ENCODE measurements at places on chromosomes 2 and 18. TPM values are rescaled to one million over a fixed set of nuclear protein-coding genes. Genes with fewer than 3 reads are reported as not detected.
A peak's percentile ranks its signal among the peaks of the same experiment; 100 is the strongest.

GRCh38 chr2:222959358-222959757 lies 92.6 kb upstream of the KCNE4 start:
- no peak for DNase-seq

PSMA8 gene
- total RNA-seq: not detected

GRCh38 chr2:43070676-43071502 lies 155.5 kb downstream of the ZFP36L2 start:
- peak; percentile 3 for DNase-seq

DNA sequence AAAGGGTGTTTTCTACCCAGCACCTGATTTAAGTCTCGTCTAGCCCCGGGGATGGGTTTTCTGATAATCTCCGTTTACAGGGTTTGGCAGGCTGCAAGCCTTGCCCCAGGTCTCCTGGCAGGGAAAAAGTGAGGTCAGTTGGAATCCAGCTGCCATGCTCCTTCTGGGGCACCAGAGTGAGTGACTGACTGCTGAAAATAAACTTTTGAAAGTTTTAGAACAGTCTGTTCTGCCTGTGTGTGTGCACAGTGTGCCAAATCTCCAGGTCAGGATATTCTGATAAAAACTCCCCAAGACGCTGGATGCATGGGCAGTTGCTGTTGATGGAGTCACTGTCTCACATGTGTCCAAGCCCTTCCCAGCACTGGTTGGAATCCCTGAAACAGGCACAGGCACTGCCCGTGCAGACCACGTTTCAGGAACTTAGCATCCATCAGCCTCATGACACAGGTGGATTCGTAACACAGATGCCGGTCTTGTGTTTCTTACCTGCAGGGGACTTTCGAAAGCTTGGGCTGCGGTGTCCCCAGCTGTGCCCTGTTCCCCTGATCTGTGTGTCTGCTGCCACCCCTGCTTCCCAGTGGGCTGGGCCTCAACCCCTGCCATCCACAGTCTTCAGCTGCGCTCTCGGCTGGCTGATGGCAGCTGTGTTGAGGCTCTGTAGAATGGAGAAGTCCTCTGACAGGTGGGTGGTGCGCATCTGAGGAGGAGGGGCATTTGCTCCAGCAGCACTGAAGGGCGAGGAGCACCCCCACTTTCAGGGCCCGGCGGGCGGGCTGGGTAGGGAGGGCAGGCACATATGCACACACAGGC lies 65.0 kb downstream of the SH3RF3 start:
- DNase-seq: no peak

GRCh38 chr2:2229626-2230432 lies 101.2 kb downstream of the MYT1L start:
- DNase-seq: no peak

STAT4 gene
- total RNA-seq: not detected

EVX2 gene
- total RNA-seq: not detected

GRCh38 chr2:219464286-219465032 lies 29.8 kb downstream of the SPEG start:
- no peak for DNase-seq

- no peak for DNase-seq
Measured at GRCh38 chr2:120626566-120626965, 109.1 kb upstream of the GLI2 start.

- DNase-seq: no peak
Measured at GRCh38 chr18:24552218-24552617, 91.8 kb downstream of the HRH4 start.

BUB1 gene
- total RNA-seq: 1.3 TPM

- no peak for DNase-seq
Measured at GRCh38 chr2:3024401-3024935, 353.1 kb downstream of the EIPR1 start.

HOXD8 gene
- 9.7 TPM for total RNA-seq

GRCh38 chr18:9849407-9850283 lies 36.1 kb upstream of the TXNDC2 start:
- peak; percentile 50 for DNase-seq

GRCh38 chr2:99688699-99689098 lies 198.9 kb upstream of the REV1 start:
- DNase-seq: no peak

TGFA gene
- total RNA-seq: 10.7 TPM

SEH1L gene
- total RNA-seq: 20.3 TPM

ACADL gene
- 0.41 TPM for total RNA-seq

SEPTIN10 gene
- total RNA-seq: 94.9 TPM
